ENCODE measurements at places on chromosomes 6 and 20. TPM values are rescaled to one million over a fixed set of nuclear protein-coding genes. Genes with fewer than 3 reads are reported as not detected.

GRCh38 chr20:48738094-48738398 is 89.8 kb downstream of the PREX1 start:
- DNase-seq = no peak

- DNase-seq = no peak
Observed at GRCh38 chr6:52840763-52841585, at the start of gene GSTA5. GSTA5 (minus strand) TSS chr6:52840813.

GRCh38 chr20:20366551-20366875 is 1.4 kb upstream of the INSM1 start:
- DNase-seq = no peak

GRCh38 chr6:3371222-3371949 is 85.5 kb downstream of the SLC22A23 start:
- DNase-seq = peak; percentile 32

- DNase-seq = no peak
Observed at GRCh38 chr6:166774292-166774691, 147.2 kb upstream of the RPS6KA2 start.

Gene ZFP57
- not detected for total RNA-seq

Gene BLCAP
- total RNA-seq = 53.6 TPM

Gene MEI4
- total RNA-seq = not detected

All from sigmoid colon (tissue), 7 donors.